ENCODE measurements at places on chromosomes 3 and 15.

- DNase-seq = no peak
These were observed 9.1 kb upstream of the PLSCR4 start for GRCh38 chr3:146259880-146260589.

DNA sequence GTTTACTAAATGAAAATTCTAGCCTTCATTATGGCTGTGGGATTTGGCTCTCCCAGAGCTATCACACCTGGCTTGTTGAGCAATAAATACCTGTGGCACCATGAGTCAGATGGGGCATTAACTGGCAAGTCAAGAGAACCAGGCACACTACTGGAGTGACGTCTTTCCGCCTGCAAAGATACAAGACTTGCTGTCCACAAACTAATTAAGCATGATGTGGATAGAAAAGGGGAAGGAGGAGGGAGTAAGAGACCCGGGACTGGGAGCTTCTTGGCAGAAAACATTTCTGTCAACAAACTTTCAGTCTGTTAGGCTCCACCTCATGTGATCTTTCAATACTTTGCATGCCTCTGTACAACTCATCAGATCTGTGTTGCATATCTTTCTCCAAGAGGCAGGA, 56.5 kb downstream of the CLDN1 start:
- no peak for DNase-seq

DNA sequence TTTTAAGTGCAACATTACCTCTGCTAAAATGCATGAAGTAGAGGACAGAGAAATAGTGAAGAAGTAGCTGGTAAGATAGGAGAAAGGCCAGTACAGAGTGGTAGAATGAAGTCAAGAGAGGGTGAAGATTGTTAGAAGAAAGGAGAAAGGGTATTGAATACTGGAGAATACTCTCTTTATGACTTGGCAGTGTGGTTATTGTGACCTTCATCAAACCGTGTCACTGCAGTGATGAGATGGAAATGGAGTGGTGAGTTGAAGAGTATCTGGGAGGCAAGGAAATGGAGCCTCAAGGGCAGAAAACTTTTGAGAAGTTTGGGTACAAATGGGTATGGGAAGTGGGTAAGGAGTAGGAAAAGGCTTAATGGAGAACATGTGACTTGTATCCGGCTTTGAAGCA, 24.7 kb downstream of the MINDY2 start:
- no peak for DNase-seq

DNA sequence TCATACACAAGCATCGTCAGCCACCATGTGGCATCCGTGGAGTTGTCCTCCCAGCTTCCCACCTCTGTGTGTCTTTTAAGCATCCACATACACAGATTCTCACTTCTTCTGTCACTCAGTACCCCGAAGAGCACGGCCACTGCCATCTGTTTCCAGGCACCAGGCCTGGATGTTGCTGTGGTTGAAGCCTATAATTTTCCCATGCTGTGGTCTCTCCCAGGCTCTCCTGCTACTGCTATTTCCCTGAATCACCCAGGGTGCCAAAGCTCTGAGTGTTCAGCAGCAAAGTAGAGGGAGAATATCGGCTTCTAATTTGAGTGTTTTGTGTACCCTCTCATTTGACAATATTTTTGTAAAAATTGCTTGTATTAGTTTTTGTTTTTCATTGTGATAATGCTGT, 265.7 kb downstream of the DIPK2A start:
- no peak for DNase-seq

GRCh38 chr15:55194256-55194655, 2.5 kb downstream of the RSL24D1 start:
- DNase-seq = no peak

- DNase-seq = no peak
These were observed 292.4 kb upstream of the CBLB start for GRCh38 chr3:106161246-106161645.

GRCh38 chr3:63029921-63030320, 154.7 kb upstream of the CADPS start:
- DNase-seq = no peak

DNA sequence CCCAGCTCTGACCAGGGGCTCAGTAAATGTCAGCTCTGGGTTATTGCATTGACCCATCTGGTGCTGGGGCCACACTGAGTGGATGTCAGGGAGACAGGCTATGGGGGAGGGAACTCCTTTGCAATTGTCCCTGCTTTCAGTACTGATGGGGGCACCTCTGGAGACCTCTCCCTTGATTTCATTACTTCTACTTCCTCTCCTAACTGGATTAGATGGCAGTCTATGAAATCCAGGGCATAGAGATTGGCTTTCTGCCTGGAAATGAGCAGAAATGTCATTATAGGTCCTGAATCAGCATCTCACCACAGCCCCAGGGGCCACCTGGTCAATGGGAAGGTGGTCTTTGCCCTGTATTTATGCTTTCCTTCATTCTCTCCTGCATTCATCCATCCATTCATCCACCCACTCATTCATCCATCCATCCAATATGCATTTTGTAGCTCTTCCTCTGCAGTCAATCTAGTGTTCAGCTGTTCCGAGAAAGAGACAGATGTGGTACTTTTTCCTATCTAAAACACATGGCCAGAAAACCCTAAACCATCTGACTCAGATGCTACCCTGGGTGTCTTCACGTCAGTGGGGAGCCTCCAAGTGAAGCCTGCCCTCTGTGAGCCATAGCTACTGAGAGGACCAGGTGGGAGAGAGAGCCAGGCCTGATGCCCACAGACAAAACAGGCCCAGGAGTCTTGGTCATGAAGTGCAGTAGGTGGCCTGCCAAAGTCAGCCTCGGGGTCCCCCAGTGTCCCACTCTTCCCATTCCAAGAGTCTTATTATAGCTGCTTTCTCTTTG, 57.1 kb downstream of the CCDC33 start:
- DNase-seq = no peak

DNA sequence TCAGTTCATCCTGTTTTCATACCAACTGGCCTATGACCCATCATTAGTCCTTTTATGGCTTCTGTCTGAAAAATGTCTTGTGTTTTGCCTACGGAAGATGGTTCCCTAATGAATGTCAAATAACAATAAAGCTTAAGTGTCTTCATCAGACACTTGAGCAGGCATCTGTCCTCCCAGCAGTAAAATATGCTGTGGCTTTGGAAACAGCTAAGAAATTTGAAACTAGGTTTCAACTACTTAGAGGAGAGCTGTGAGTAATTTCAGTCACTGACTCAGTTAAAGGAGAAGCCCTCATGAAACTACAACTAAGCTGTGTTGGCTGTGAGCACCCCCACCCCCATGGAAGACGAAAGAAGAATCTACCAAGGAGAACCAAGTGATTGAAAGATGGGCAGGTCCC, 409.4 kb upstream of the PPP2R3A start:
- no peak for DNase-seq

DNA sequence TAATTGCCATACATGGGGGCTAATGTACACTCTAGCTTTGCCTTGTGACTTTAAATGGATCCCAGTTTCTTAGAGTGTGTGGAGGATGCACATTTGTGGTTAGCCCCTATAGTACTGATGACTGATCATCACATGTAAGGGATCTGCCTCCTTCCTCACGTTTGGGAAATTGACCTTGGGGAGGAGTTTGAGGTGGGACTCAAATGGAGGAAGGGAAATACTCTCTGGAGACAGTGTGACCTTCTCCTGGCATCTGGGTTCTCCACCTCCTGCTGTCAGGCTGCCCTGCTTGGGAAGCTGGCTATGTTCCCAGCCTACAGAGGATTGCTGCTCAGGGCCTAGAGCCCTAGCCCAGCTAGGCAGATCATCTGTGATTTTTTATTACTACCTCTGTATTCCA, 48.7 kb downstream of the PPM1L start:
- DNase-seq = no peak

- DNase-seq = no peak
These were observed 36.0 kb downstream of the BTLA start for GRCh38 chr3:112463250-112463649.

GRCh38 chr3:40851836-40852235, 327.1 kb downstream of the ZNF621 start:
- DNase-seq = no peak

DNA sequence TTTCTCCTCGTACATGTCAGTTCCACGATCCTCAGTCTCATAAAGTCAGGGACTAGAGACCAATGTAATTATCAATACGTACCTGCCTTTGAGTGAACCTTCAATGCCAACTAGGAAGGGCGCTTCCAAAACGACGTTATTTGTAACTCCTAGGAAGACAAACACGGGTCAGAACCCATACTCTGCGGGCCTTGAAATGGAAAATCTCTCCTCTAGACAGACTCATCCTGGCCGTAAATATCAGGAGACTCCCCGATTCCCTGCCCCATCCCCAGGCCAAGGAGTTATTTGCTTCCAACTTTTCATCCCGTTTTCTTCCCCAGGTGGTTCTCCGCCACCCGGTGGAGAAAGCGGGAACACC, 578 bp downstream of the OIP5 start:
- DNase-seq = no peak

DNA sequence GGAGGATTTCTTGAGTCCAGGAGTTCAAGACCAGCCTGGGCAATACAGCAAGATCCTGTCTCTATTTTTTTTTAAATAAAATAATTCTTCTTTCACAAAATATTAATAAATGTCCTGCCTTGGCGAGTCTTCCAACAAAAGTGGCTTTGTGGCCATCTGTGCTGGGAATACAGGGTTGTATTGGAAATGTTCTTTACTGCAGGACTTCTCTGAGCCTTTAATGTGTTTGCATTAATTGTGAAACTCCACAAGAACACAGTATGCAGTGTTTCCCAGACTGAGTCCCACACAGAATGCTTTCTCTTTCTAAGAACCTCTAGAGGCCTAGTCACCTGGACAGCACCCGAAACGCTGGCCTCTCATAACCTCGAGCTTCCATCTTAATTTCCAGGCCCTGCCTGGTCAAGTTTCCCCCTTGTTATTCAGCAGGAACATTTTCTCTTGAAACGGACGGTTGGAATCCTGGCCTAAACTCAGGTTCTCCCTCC, 85.4 kb upstream of the ARRDC4 start:
- DNase-seq = no peak

DNA sequence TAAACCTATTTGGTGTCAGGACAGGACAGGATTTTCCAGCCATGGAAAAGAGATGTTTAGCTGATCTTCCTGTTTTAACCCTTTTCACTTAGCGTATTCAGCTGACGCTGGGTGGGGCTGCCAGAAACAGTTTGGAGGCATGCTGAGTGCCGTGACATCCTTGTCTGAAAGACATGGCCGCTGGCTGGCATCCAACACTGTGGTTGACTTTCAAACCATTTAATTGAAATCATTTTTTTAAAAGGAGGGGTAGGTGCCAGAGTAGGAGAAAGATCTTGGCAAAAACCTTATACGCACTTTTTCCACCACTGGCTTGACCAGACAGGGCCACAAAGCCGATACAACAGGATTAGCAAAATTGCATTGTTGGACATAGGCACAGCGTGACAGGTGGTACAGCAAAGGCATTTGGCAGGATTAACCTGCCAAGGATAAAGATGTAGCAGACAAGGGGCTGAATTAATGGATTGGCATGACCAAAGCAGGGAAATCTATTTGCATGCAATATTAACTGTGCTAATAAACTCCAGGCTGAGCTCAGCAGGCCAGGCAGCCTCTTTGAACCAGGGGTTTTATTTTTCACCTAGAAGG, 131.8 kb upstream of the TOPAZ1 start:
- DNase-seq = no peak

DNA sequence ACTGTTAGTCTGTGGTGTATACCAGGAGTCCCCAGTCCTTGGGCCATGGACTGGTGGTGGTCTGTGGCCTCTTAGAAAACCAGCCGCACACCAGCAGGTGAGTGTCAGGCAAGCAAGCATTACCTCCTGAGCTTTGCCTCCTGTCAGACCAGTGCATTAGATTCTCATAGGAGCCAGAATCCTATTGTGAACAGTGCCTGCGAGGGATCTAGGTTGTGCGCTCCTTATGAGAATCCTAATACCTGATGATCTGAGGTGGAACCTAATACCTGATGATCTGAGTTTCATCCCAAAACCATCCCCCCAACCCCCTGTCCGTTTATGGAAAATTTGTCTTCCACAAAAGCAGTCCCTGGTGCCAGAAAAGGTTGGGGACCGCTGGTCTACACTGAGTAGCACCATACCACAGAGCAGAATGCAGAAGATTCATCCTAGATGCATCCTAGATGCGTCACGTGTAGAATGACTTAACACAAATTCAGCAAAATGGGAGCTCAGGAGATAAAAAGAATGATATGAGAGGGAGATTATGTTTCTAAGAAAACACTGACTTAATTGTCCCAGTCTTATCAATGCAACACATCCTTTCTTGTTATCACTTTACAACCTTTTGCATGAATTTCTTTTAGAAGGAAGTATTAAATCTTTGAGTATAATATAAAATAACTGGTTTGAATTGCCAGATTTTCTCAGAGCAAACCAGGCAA, 28.5 kb downstream of the SELENOT start:
- DNase-seq = no peak

Data from stimulated activated CD8-positive, alpha-beta memory T cell treated with anti-CD3 and anti-CD28 coated beads, Interleukin-4, amount 100 ng/mL, for 1 hour (primary cell).